ENCODE measurements at places on chromosomes 7 and 10.

DNA sequence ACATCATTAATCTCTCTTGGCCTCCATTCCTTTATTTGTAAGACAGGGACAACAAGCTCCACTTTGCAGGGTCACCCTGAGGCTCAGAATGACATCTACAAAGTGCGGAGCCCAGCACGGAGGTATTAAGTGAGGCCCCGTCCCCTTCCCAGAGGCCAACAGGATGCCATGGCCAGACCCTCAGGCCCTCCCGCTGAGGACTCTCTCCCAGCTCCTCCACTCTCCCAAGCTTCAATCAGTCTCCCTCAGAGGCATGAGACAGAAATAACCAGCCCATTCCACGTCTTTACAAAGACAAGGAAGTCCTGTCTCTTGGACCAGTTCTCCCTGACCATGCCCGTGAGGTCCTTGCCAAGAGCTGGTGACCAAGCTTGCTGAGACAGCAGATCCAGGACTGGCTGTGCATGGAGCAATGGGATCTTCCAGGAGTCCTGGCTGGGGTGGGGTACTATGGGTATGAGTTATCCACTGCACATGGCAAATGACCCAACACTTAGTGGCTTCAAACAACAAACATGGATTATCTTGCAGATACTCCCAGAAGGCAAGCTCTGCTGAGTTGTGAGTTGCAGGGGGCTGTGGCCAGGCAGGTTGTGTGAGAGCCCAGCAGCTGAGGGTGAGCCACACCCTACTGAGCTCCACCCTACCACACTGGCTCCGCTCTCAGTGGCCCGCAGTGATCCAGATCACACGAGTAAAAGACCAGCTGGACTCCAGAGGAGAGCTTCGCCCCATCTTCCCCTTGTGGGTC lies 4.3 kb upstream of the PPIF start:
- no peak for DNase-seq
- peak overlapping the region; percentile 19 for H3K27ac ChIP-seq
- no peaks in the 10 kb centered on the region for H3K36me3 ChIP-seq
- no peaks in the 10 kb centered on the region for H3K27me3 ChIP-seq
- H3K4me3 ChIP-seq = no peak overlapping the region
- H3K4me1 ChIP-seq = peaks cover 15% of the 10 kb centered on the region

DNA sequence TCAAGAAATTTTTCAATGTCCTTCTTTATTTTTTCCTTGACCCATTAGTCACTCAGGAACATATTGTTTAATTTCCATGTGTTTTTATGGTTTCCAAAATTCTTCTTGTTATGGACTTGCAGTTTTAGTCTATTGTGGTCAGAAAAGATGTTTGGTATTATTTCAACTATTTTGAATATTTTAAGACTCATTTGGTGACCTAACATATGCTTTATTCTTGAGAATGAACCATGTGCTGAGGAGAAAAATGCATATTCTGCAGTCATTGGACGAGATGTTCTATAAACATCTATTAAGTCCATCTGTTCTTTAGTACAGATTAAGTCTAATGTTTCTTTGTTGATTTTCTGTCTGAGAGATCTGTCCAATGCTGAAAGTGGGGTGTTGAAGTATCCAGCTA lies 42.3 kb upstream of the MDFIC start:
- peaks cover 2% of the 10 kb centered on the region for H3K36me3 ChIP-seq
- H3K4me3 ChIP-seq = no peak overlapping the region
- no peaks in the 10 kb centered on the region for H3K4me1 ChIP-seq
- H3K27me3 ChIP-seq = no peaks in the 10 kb centered on the region

- no peak overlapping the region for H3K27ac ChIP-seq
- no peaks in the 10 kb centered on the region for H3K4me1 ChIP-seq
- peaks cover 20% of the 10 kb centered on the region for H3K27me3 ChIP-seq
- no peaks in the 10 kb centered on the region for H3K36me3 ChIP-seq
Measured at GRCh38 chr7:111640416-111640815, 78.1 kb upstream of the IMMP2L start.

- H3K4me1 ChIP-seq = no peaks in the 10 kb centered on the region
- no peak for DNase-seq
- H3K4me3 ChIP-seq = no peak overlapping the region
- no peaks in the 10 kb centered on the region for H3K36me3 ChIP-seq
- no peak overlapping the region for H3K27ac ChIP-seq
- peaks cover 11% of the 10 kb centered on the region for H3K27me3 ChIP-seq
Measured at GRCh38 chr10:22927166-22927565, 687 bp upstream of the ARMC3 start.

GRCh38 chr7:93958216-93958615 lies 36.7 kb downstream of the GNG11 start:
- DNase-seq = no peak
- H3K36me3 ChIP-seq = no peaks in the 10 kb centered on the region
- no peaks in the 10 kb centered on the region for H3K4me1 ChIP-seq

DNA sequence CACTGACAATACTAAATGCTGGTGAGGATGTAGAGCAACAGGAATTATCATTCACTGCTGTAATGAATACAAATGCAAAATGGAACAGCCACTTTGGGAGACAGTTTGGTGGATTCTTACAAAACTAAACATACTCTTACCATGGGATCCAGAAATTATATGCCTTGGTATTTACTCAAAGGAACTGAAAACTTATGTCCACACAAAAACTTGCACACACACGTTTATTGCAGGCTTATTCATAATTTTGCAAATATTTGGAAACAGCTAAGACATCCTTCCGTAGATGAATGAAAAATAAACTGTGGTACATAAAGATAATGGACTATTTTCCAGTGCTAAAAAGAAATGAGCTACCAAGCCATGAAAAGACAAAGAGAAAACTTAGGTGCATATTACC lies 69.6 kb downstream of the SEM1 start:
- no peaks in the 10 kb centered on the region for H3K4me1 ChIP-seq
- no peak for DNase-seq
- no peaks in the 10 kb centered on the region for H3K27me3 ChIP-seq

- no peak overlapping the region for H3K27ac ChIP-seq
- no peak for DNase-seq
- peaks cover 21% of the 10 kb centered on the region for H3K4me1 ChIP-seq
- H3K27me3 ChIP-seq = no peaks in the 10 kb centered on the region
Measured at GRCh38 chr10:125734823-125735222, 15.3 kb downstream of the EDRF1 start.

- no peaks in the 10 kb centered on the region for H3K27me3 ChIP-seq
- peaks cover 2% of the 10 kb centered on the region for H3K36me3 ChIP-seq
- peak overlapping the region; percentile 86 for H3K27ac ChIP-seq
- no peak for DNase-seq
- H3K4me1 ChIP-seq = peaks cover 23% of the 10 kb centered on the region
- H3K4me3 ChIP-seq = peak overlapping the region; percentile 87
Measured at GRCh38 chr7:27972276-27972675, 208.3 kb downstream of the JAZF1 start.

GRCh38 chr10:122420624-122421007 lies 33.8 kb upstream of the ARMS2 start:
- peaks cover 7% of the 10 kb centered on the region for H3K36me3 ChIP-seq
- peak overlapping the region; percentile 55 for H3K4me3 ChIP-seq
- DNase-seq = no peak
- H3K27me3 ChIP-seq = no peaks in the 10 kb centered on the region

DNA sequence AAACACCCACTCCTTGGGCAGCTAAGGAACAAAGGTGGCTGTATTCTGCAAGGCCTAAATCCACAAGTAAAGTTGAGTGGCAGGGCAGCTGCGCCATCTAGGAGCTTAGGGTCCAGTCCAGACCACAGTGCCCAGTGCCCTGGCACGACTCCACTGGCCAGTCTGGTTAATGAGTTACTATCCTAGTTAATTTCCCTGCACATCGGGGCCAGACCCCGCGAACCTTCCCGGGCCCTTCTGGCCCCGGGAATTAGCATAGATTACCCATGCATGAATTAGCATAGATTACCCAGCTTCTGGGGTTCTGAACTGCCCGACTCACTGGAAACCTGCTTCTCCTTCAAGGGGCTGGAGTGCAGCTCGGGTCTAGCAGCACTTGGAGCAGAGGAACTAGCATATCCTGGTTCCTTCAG lies 3.2 kb upstream of the EMX2 start:
- no peak for DNase-seq
- H3K36me3 ChIP-seq = peaks cover 2% of the 10 kb centered on the region
- peaks cover 9% of the 10 kb centered on the region for H3K4me1 ChIP-seq
- H3K27ac ChIP-seq = no peak overlapping the region

GRCh38 chr10:28788762-28789161 lies 111.4 kb downstream of the BAMBI start:
- peaks cover 62% of the 10 kb centered on the region for H3K27me3 ChIP-seq
- H3K36me3 ChIP-seq = peaks cover 3% of the 10 kb centered on the region
- H3K27ac ChIP-seq = no peak overlapping the region
- H3K4me1 ChIP-seq = no peaks in the 10 kb centered on the region

- H3K27me3 ChIP-seq = peaks cover 21% of the 10 kb centered on the region
- H3K36me3 ChIP-seq = no peaks in the 10 kb centered on the region
- H3K27ac ChIP-seq = peak overlapping the region; percentile 60
- H3K4me1 ChIP-seq = peaks cover 4% of the 10 kb centered on the region
Measured at GRCh38 chr7:101754424-101755159, 62.8 kb upstream of the CUX1 start.

DNA sequence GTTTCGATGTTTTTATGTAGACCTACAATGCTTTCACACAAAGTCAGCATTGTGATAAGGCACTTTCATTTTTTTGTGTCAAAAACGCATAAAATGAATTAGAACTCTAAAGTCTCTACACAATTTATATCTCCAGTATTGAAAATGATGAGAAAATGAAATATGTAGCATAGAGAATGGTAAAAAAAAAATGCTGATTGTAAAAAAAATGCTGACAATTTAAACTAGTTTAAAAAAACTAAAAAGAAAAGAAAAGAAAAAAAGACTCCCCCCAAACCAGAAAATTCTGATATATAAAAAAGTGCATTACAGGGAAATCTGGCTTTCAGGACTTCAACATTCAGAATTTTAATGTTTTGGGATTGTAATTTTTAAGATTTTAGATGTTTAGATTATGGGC lies 148.1 kb downstream of the FZD1 start:
- H3K27me3 ChIP-seq = no peaks in the 10 kb centered on the region
- no peaks in the 10 kb centered on the region for H3K4me1 ChIP-seq
- no peak for DNase-seq
- H3K4me3 ChIP-seq = no peak overlapping the region
- no peak overlapping the region for H3K27ac ChIP-seq

GRCh38 chr7:92808006-92808405 lies 28.4 kb downstream of the CDK6 start:
- no peak for DNase-seq
- no peak overlapping the region for H3K27ac ChIP-seq
- H3K36me3 ChIP-seq = peaks cover 3% of the 10 kb centered on the region
- no peaks in the 10 kb centered on the region for H3K27me3 ChIP-seq

- DNase-seq = no peak
- peaks cover 29% of the 10 kb centered on the region for H3K27me3 ChIP-seq
Measured at GRCh38 chr10:30088178-30088577, 28.8 kb upstream of the JCAD start.

DNA sequence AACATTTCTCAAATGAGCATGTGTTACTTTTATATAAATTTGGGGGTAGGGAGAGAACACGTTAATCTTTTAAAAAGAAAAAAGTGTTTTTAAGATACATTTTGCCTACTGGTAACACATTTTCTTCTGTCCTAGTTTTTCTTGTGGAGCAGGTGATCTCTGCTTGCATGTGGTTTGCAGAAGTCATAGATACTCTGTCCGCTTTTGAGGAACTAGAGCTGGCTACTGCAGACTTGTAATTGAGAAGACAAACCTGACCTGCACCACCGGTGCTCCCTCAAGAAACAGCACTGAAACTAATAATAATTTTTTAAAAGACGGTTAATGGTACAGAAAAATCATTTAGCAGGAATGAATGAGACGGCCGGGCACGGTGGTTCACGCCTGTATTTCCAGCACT lies 243.1 kb downstream of the KIAA1217 start:
- H3K27me3 ChIP-seq = peaks cover 30% of the 10 kb centered on the region
- peaks cover 11% of the 10 kb centered on the region for H3K4me1 ChIP-seq
- no peaks in the 10 kb centered on the region for H3K36me3 ChIP-seq
- H3K27ac ChIP-seq = peak overlapping the region; percentile 45
- peak overlapping the region; percentile 43 for H3K4me3 ChIP-seq

DNA sequence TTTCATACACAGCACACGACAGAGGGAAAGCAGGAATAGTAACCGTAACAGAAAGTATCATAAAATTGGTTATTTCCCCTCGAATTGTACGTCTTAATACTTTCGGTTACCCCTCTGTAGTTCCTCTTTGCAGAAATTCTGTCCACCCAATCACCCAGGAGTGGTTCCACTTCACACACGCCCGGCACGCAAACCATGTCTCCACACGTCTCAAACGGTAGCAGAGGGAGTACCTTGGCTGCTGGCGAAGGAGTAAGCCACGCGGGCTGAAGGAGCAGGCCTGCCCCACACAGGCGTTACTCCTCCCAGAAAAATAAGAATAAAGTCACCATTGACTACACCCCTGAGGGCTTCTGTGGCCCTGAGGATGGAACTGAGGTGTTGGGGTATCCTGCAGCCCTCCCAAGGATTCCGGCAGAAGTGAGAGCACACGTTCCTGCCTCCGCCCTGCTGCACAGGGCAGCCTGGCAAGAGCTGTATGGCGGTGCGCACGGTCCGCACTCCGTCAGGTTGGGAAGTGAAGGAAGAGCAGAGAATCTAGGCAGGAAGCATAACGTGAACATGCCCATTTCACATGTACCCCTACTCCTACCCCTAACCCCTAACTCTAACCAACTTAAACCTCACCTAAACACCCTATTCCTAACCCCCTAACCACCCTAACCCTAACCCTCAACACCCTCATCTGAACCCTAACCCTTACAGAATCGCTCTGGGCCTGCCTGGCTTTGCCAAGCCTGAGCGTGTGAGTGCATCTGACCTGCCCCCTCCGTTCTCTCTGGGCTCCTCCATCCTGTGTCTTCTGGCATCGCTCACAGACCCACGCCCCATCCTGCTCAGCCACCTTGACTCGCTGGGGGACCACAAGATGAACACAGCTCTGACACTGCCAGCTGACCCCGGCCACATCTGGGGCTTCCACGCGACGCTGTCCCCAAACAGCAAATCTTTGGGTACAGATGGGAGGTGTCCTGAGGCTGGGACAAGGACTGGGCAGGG lies 18.2 kb downstream of the GPR146 start:
- peak overlapping the region; percentile 57 for H3K27ac ChIP-seq
- peaks cover 8% of the 10 kb centered on the region for H3K27me3 ChIP-seq
- peaks cover 23% of the 10 kb centered on the region for H3K4me1 ChIP-seq
- H3K4me3 ChIP-seq = no peak overlapping the region
- DNase-seq = no peak
- peaks cover 4% of the 10 kb centered on the region for H3K36me3 ChIP-seq

GRCh38 chr7:48309720-48310119 lies 138.5 kb downstream of the ABCA13 start:
- DNase-seq = no peak
- peaks cover 21% of the 10 kb centered on the region for H3K27me3 ChIP-seq
- no peaks in the 10 kb centered on the region for H3K36me3 ChIP-seq
- H3K27ac ChIP-seq = no peak overlapping the region
- H3K4me3 ChIP-seq = no peak overlapping the region

GRCh38 chr7:94142281-94142680 lies 138.1 kb upstream of the BET1 start:
- H3K36me3 ChIP-seq = no peaks in the 10 kb centered on the region
- no peak overlapping the region for H3K4me3 ChIP-seq
- H3K27ac ChIP-seq = no peak overlapping the region
